ENCODE measurements at places on chromosomes 3 and 15.
A peak's percentile ranks its signal among the peaks of the same experiment; 100 is the strongest.

- no peak for DNase-seq
Measured at GRCh38 chr3:192801985-192802384, 74.6 kb upstream of the FGF12 start.

DNA sequence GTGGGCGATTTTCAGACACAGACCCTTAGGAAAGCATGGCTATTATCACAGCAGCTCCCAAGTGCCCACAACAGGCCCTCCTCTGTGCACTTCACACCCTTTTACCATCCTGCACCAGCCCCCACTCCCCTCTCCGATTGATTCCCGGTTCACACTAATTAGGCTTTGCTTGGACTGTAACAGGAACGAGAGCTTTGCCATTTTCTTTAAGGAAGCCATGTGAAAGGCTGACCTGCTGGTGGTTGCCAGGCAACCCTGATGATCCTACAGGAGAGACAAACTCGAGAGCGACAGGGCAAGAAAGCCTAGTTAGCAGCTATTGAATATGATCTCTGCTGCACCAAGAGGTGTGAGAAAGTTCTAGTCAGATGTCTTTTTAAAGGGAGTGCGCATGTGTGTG lies 28.2 kb upstream of the DET1 start:
- no peak for DNase-seq

DNA sequence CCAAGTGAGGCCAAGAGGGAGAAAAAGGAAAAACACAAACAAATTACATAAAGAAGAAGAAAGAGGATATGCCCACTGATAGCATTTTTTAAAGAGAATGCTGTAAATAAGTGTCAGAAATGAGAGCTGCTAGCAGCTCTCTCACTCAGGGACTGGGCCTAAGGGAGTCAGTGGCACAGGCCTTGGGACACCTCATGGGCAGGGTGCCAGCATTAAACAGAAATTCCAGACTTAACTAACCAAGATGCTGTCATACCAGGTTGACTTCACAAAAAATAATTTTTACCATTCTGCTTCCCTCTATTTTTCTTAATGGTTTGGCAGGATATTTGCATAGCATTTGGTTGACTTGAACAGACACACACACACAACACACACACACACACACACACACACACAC lies 92.3 kb upstream of the ADAMTSL3 start:
- DNase-seq: no peak

- DNase-seq: no peak
Measured at GRCh38 chr3:120928991-120929390, 21.0 kb downstream of the STXBP5L start.

GRCh38 chr3:18837137-18837755 lies 311.1 kb upstream of the KCNH8 start:
- no peak for DNase-seq

DNA sequence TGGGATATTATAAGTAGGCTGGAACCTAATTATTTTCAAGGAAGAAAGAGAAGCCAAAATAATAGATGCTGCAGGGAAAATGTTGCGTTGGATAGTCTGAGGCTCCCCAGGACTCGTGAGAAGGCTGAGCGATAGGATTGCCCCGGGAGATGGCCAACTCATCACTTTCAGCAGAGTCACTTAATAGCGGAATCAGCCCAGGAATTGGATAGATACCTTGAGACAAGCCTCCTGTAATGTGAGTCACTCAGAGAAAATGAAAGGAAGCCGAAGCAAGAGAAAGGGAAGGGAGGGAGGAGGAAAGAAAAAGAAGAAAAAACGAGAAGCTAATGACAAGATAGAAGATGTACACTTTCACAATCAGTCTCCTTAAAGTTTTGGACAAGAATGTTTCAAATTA lies 94.3 kb downstream of the SQOR start:
- DNase-seq: no peak

- no peak for DNase-seq
Measured at GRCh38 chr15:65551183-65551582, 20.9 kb downstream of the HACD3 start.

GRCh38 chr15:57540211-57540610 lies 51.5 kb upstream of the MYZAP start:
- no peak for DNase-seq

- no peak for DNase-seq
Measured at GRCh38 chr3:13878281-13879101, 1.4 kb downstream of the WNT7A start.

- no peak for DNase-seq
Measured at GRCh38 chr3:123394391-123395020, 54.4 kb downstream of the ADCY5 start.

DNA sequence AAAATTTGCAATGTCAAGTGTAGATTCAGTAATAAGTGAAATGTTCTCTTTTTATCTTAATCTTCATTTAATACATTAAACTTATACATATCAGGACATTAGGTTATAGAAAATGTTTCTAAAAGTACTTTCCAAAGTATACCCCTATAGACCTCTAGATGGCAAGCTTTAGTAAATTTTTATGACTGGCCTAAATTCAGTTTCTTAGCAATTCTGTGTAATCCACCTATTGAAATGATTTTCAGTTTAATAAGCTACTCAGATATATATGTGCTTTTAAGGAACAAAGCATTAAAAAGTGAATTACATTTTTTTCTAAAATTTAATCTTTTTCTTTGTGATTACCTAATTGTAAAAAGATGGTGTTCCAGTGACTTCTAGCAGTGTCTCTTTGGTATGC lies 342.2 kb downstream of the GBE1 start:
- no peak for DNase-seq

- DNase-seq: no peak
Measured at GRCh38 chr15:68376447-68377060, 55.4 kb downstream of the ITGA11 start.

- no peak for DNase-seq
Measured at GRCh38 chr15:78272316-78272715, 8.0 kb downstream of the DNAJA4 start.

GRCh38 chr3:69353503-69353902 lies 32.4 kb downstream of the FRMD4B start:
- no peak for DNase-seq

DNA sequence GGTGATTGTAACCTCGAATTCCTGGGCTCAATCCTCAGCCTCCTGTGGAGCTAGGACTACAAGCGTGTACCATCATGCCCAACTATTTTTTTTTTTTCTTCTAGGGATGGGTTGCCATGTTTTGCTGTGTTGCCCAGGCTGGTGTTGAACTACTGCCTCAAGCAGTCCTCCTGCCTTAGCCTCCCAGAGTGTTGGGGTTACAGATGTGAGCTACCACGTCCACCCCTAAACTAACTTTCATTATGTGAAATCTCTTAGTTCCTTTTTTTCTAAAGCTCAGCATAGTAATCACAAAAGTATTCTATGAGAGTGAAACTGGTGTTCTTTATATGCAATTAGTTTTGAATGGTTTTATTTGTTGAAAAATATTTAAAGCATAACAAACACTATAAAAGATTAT lies 92.1 kb downstream of the XRN1 start:
- no peak for DNase-seq

DNA sequence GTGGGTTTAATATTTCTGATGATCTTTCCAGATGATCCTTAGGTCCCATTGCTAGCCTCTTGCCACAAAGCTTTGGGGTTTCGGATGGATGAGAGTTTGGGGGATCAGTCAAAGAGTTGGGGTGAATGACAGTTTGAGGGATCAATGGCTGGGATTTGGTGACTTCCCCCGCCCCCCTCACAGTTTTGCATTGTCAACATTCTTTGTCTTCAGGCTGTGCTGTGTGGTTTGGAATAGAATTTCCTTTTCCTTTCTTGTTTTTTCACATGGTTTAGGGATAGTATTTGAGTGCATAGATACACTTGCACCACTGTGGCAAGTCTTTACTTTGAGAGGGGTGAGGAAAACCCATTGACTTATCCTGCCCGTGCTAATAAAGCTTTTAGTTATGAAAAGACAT lies 14.3 kb downstream of the MEF2A start:
- no peak for DNase-seq

GRCh38 chr15:23897531-23897930 lies 210.4 kb upstream of the NDN start:
- DNase-seq: no peak

DNA sequence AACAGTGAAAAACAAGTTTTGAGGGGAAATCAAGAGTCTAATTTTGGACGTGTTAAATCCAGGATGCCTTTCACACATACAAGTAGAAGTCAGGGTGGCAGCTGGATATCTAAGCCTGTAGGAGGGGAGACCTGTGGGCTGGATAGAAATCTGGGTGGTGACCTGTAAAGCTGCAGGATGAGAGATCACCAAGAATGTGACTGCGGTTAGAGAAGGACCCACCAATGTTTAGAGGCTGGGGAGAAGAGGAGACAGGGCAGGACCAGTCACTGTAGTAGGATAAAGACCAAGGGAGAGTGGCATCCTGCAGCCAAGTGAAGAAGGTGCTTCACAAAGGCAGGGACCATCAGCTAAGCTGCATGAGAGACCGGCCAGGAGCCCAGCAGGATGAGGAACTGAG lies 36.2 kb downstream of the MRAS start:
- no peak for DNase-seq

DNA sequence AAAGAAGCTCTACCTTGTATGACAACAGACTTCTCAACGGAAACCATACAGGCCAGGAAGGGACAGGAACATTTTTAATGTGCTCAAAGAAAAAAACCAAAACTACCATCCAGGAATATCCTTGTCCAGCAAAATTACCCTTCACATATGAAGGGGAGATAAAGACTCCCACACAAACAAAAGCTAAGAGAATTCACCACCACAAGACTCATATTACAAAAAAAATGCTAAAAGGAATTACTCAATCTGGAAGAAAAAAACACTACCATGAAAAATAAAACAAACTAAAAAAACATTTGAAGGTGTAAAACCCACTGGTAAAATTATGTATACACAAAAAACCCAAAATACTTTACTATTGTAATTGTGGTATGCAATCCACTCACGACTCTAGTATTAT lies 57.2 kb downstream of the DLG1 start:
- DNase-seq: no peak

DNA sequence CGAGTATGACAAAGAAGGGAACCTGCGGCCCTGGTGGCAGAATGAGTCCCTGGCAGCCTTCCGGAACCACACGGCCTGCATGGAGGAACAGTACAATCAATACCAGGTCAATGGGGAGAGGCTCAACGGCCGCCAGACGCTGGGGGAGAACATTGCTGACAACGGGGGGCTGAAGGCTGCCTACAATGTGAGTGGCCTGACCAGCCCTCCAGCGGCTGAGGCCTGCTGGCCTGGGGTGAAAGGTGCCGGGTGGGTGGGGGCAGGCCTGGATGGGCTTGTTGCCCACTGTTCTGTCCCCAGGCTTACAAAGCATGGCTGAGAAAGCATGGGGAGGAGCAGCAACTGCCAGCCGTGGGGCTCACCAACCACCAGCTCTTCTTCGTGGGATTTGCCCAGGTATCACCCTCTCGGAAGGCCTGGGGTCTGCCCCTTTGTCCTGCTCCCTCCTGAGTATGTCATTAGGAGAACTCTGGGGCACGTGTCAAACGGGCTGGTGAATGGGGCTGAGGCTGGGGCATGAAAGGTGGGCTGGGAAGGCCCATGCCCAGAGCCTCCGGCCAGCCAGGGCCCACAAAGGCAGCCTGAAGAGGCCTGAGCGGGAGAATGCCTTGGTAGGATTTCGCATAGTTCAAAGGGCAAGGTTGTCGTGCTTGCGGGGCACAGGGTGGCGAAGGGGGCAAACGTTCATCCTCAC lies 7.8 kb upstream of the PSMD2 start:
- no peak for DNase-seq

GRCh38 chr15:64636556-64636955 lies 138.8 kb downstream of the RBPMS2 start:
- DNase-seq: no peak

DNA sequence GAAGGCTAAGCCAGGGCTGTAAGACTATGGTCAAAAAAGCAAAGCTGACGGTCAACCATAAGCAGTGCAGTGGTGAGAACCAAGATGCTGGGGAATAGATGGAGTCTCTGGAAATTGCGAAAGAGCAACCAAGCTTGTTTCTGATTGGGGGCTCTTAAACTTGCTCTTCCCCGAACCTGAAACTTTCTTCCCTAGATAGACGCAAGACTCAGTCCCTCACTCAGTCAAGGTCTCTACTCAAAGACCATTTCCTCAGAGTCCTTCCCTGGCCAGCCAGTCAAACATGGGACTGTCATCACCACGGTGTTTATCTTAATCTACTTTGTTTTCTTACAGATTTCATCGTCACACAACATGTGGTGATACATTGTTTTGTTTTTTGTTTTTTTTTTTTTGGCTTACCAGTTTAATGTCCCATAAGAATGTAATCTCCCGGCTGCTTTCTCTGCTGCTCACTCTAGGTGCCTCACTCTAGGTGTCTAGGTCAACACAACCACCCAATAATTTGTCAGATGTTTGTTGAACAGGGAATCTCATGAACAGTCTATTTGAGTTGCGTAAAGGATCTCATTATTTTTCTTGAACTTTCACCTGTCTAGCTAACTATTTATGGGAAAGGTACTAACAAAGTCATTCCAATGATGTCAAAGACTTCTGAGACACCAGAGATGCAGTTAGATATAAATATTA lies 495.4 kb downstream of the FOXP1 start:
- DNase-seq: no peak

DNA sequence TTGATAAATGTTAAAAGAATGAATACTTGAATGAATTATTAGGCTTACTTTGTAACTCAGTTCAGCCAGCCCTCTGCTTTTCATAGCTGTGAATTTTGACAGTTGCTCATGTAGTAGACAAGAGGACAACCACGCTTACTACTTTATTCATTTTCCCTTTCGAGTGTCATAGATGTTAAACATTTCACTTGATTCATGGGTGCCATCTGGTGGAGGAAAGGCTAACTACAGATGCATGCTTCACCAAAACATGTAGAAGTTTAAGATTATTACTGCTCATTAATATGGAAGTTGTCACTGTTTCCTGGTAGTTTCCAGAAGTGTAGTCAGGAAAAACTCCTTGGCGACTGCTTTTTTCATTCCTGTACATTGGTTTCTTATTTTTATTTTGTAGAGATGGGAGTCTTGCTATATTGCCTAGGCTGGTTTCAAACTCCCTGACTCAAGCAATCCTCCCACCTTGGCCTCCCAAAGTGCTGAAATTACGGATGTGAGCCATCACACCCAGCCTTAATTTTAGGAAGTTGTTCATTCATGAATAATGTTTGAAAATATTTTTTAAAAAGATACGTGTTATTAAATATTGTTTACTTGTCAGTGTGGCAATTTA lies 163.2 kb downstream of the B3GALNT1 start:
- peak; percentile 29 for DNase-seq

- DNase-seq: no peak
Measured at GRCh38 chr3:126971891-126972351, 11.0 kb upstream of the PLXNA1 start.

DNA sequence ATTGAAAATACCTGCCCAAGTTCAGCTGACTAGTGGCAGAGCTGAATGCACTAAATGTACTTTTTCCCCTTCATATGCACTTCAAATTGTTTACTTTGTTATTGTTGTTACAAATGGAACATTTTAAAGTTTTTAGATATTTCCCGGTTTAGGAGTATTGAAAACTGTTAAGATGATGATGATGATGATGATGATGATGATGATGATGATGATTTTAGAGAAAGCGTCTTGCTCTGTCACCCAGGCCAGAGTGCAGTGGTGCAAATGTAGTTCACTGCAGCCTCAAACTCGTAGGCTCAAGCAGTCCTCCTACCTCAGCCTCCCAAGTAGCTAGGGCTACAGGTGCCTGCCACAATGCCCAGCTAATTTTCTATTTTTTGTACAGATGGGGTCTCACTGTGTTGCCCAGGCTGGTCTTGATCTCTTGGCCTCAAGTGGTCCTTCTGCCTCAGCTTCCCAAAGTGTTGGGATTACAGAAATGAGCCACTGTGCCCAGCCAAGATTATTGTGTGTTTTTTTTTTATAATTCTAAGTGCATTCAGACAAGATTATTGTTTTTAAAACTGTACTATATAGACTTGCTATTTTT lies 45.9 kb upstream of the SLC22A13 start:
- DNase-seq: no peak

Measured in AG09309 (cell line).